Cortex of kidney (tissue), 1 donor: ENCODE measurements at places on chromosomes 4 and X.

- DNase-seq = no peak
These were observed 106.1 kb downstream of the GALNTL6 start for GRCh38 chr4:171919314-171919713.

- DNase-seq = no peak
These were observed 385.3 kb downstream of the ARHGAP24 start for GRCh38 chr4:85860066-85860740.

DNA sequence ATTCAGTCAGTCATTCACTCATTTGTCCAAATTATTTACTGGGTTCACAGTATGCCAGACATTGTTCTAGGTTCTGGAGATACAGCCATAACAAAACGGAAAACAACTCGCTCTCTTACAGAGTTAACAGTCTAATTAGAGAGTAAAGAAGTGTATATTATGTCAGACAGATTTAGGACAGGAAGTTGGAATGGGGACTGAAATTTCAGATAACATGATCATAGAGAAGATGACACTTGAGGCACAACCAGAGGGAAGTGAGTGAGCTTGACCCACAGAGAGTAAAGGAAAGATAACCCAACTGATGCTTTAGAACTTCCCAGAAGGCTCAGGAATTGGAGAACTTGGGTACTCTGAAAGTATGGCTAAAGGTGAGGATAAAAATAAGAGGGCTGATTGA, 139.4 kb downstream of the ZAR1 start:
- no peak for DNase-seq

GRCh38 chr4:11397146-11397545, 31.5 kb downstream of the HS3ST1 start:
- no peak for DNase-seq

GRCh38 chr4:77699731-77700210, 94.2 kb downstream of the CXCL13 start:
- DNase-seq = no peak

GRCh38 chr4:157220371-157220881, at the start of gene GRIA2:
Gene GRIA2, plus strand, starts transcription at chr4:157220728. Its CDS starts 315 bp downstream, at chr4:157221043.
- no peak for DNase-seq

- no peak for DNase-seq
These were observed 66.8 kb upstream of the UCP1 start for GRCh38 chr4:140635606-140636005.

DNA sequence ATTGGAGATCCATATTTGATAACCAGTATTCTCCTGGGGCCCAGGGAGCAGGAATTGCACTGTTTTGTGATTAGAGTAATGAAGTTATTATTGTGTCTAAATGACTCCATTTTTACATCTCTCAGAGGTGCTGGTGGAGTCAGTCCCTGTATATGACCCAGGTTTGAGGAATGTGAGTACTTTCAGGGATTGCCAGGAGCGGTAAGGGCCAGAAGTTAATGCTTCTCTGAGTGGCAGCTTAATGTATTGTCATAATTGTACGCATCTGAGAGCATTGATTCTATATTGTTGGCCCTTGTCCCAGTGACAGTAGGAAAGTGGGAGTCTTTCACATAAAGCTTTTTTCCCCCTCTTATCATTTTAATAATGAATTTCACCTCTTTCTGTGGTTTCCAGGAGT, 146.2 kb downstream of the GATB start:
- no peak for DNase-seq

- no peak for DNase-seq
These were observed 44.7 kb downstream of the MAGEB17 start for GRCh38 chrX:16212024-16212423.

DNA sequence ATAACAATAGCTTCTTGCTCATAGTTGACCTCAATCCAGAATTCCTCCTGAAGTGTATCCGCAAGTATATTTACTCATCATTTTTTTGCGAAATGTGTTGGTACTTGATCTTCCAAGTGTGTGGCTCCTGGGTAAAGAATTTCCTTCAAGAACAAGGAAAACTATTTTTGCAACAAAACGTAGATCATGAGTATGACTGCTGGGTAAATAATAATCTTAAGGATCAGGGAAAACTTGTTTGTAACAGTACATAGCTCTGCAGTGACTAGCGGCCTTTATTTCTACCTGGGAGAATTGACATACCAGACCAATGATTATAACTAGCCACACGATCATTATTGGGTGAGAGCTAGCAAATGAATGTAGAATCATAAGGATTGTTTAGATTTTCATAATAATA, 1311.7 kb downstream of the ARAP2 start:
- DNase-seq = no peak

DNA sequence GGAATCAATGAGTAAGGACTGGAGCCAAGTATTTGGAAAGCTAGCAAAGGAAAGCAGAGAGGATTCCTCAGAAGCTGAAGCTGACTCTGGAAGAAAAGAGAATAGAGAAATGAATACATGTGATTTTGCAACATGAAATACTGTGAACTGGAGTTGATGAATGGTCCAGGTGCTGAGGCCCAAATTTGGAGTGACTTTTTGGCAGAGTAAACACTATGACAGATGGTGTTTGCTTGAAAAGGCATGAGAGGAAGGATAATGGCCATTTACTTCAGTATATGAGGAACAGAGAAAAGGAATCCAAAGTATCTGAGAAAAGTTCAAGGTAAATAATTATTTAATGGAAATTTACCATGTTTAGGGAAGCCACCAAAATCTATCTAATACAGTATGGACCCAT, 236.7 kb downstream of the SLITRK2 start:
- no peak for DNase-seq

- DNase-seq = no peak
These were observed at the start of gene TMEM144 for GRCh38 chr4:158209825-158210807. Gene TMEM144, plus strand, starts transcription at chr4:158210486. Its CDS starts 2,182 bp downstream, at chr4:158212668.

DNA sequence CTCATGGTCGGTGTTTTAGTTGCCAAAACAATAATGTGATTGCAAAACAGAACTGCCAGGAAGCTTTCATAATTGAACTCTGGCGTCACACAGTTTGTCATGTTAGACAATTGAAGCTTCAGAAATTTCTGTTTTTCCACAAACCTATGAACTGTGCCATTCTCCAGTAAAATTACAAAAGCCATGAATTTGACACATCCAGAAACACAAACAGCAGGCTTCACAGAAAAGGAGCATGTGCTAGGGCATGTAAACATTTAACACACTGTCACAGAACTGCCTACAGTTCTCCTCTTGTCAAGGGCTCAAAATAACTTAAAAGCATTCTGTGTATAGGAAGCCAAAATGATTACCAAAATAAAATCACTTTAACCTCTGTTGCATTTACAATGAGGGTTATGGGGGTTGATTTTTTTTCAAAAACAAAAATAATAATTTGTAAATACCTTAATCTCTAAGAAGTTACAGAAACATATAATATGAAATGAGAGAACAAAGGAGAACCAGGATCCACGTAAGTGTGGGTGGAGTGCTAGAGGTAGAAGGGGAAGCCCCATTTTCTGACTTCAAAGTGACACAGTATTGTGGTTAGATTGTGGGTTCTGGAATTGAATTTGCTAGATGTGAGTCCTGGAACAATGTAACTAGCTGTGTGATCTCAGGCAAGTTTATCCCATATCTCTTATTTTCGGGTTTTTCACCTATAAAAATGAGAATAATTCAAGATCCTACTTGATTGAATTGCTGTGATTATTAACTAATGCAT, 295.0 kb downstream of the CENPC start:
- DNase-seq = no peak

GRCh38 chr4:120010646-120011045, 56.0 kb downstream of the MAD2L1 start:
- no peak for DNase-seq

- no peak for DNase-seq
These were observed 124.6 kb downstream of the COL4A6 start for GRCh38 chrX:108313669-108314068.

- DNase-seq = no peak
These were observed 106.4 kb downstream of the DHX15 start for GRCh38 chr4:24477919-24478318.
